ENCODE measurements at places on chromosomes 13 and 19.

DNA sequence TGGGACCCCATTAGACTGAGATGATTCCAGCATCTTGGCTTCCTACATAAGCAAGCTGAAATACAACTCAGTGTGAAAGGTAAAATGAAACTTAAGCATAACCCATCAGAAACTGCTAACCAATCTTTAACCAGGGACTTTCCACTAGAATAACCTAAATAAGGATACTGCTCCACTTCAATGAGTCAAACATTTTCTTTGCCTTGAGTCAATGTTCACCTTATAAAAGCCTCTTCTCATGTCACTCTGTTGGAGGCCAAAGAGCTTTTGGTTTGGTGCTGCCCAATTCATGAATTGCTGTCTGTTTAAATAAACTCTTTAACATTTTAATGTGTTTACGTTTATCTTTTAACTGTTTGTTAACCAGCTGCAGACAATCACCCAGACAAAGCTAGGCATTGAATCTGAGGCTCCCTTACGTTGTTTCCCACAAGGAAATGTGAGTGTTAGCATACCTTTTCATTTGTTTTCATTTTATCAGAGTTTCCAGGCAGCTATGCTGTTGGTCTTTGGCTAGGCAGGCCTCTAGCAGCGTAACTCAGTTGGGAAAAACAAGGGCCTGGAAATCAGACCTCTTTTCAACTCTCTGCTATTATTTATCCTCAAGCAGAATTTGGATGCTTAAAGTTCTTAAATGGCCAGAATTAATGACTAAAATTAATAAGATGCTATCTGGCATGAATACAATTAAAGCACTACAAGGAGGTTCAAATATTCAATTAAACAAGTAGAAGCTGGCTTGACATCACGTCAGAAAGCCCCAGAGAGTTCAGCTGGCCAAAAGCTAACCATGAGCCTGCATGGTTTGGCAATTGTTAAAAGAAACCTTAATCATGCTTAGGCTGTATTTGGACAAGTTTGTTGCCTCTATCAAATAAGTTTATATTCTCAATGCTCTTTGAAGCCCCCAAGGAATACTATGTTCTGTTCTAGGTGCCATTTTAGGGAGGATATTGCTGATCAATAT is 200.2 kb downstream of the DCLK1 start:
- no peak for DNase-seq

- DNase-seq = no peak
Measured at GRCh38 chr13:98089246-98089645, 53.6 kb upstream of the FARP1 start.

- no peak for DNase-seq
Measured at GRCh38 chr13:96248103-96248502, 158.2 kb downstream of the HS6ST3 start.

GRCh38 chr19:2391118-2391725 is 31.2 kb downstream of the TMPRSS9 start:
- peak; percentile 59 for DNase-seq

DNA sequence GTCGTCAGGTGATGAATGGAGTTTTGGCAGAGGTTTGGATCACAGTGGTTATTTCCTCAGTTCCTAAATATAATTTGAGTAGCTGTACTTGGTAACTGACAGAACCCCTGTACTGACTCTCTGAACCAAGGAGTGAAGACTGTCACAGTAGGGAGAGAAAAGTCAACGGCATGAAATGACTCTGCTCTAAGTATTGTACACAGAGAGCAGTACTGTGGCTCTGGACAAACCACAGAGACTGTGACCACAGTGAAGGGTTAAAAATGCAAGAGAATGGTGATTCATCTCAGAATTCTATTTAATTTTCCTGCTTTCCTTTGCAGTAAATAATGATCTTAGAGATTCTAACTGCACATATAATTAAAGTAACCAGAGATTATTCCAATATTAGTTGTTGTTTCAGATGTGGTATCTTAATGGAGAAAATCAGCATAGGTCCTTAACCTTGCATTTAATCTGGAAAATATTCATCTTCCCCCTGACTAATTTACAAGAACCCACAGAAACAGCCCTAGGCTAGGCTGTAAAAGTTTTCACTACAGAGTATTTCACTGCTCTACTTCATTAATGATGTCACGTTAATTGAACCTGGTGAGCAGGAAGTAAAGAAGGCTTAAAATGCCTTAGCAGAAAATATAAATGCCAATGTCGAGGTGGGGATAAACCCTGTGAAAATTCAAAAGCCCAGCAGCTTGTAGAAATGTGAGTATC is 221.9 kb downstream of the LIG4 start:
- DNase-seq = peak; percentile 12

GRCh38 chr13:54742984-54743383 is 1714.4 kb downstream of the OLFM4 start:
- no peak for DNase-seq

- no peak for DNase-seq
Measured at GRCh38 chr13:27226991-27227390, 24.4 kb upstream of the RPL21 start.

DNA sequence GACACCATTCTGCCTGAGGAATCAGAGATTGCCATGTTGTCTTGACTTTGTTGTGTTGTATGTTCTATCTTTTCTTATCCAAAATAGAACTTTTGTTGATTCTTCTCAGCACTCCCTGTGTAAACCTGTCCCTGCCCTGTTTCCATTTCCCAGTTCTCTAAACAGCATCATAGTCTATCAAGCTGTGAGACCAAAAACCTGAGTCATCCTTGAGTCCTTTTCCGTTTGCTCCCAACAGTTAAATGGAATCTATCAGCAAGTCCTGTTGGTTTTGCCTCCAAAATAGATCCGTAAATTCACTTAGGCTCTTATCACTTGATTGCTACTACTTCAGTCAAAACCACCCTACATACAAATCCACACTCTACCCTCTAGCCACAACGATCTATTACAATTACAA is 667.1 kb downstream of the PCDH9 start:
- DNase-seq = no peak

GRCh38 chr19:58355908-58356765 is 2.8 kb upstream of the A1BG start:
- no peak for DNase-seq

DNA sequence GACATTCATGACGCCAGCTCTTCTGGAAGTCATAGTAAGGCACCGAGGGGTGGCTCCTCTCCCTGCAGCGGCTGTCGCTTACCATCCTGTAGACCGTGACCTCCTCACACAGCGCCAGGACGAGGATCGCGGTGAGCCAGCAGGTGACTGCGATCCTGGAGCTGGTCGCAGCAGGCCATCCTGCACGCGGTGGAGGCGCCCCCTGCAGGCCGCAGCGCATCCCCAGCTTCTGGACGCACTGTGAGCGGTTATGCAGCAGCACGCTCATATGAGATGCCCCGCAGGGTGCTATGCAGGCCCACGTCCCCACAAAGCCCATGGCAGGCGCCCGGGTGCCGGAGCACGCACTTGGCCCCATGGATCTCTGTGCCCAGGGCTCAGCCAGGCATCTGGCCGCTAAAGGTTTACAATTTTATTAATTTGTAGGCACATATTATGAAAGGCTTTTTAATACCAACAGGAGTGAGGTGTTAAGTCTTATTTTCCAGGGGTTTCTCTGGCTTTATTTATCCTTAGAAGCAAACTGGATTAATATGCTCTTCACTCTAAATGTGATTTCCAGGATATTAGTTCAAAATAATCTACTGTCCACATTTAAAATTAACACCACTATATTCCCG is 35.6 kb upstream of the PSPC1 start:
- peak; percentile 15 for DNase-seq

- peak; percentile 80 for DNase-seq
Measured at GRCh38 chr19:42401365-42402303, 11.5 kb upstream of the CNFN start.

GRCh38 chr13:34217343-34218025 is 399.5 kb downstream of the RFC3 start:
- no peak for DNase-seq

DNA sequence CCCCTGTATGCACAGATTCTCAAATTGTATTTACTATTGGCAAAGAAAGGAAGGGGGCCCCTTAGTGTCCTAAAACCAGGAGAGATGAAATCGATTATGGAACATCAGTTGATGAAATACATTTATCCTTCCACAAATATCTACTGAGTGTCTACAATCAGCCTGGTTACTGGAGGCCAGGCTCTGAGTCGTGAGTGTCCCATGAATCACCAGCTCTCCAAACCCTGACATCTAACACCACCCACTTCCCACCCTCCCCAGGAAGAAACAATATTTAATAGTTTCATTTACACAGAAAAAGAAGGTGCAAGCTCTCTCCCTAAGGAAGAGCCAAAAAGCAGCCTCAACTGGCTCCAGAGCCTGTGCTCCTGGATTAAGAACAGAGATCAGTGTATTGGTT is 25.2 kb downstream of the KCTD15 start:
- DNase-seq = peak; percentile 37

DNA sequence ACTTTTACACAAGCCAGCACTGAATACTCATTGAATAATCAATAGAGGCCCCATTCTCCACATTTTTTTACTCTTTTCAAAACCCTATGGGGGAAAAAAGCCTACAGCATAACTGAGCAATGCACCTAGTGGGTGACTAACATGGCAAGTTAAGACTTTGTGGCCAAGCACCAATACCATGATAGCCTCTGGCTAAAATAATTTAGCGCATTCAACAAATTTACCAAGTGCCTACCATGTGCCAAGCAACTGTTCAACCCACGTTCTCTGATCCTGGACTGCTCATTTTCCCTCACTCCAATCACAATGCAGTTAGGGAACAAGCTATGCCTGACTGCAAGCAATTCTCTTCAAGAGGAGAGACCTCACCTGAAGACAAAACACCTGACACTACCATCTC is 3.0 kb downstream of the ANKRD10 start:
- DNase-seq = no peak

DNA sequence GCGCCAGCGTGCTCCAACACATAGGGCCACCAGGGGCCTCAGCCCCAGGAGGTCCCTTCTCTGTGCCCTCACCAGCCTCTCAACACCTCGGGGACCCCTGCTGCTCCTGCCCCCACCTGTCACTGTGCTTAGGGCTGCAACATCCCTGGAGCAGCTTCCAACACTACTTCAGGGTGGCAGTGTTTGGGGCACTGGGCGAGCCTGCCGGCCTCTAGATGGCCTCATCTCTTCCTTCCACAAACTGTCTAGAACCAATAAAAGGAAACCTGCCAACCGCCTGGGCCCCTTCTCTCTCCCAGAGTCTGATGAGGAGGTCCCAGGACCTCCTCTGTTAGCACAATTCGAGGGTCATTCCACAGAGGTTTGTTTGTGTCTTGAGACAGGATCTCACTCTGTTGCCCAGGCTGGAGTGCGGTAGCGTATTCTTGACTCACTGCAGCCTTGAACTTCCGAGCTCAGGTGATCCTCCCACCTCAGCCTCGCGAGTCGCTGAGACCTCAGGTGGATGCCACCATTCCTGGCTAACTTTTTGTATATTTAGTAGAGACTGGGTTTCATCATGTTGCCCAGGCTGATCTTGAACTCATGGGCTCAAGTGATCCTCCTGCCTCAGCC is 10.1 kb upstream of the SHD start:
- DNase-seq = no peak

- no peak for DNase-seq
Measured at GRCh38 chr13:60331249-60332012, 65.6 kb upstream of the TDRD3 start.

- no peak for DNase-seq
Measured at GRCh38 chr19:38616265-38616664, 1.5 kb downstream of the MAP4K1 start.

- no peak for DNase-seq
Measured at GRCh38 chr13:75715601-75716523, 79.7 kb downstream of the LMO7 start.

DNA sequence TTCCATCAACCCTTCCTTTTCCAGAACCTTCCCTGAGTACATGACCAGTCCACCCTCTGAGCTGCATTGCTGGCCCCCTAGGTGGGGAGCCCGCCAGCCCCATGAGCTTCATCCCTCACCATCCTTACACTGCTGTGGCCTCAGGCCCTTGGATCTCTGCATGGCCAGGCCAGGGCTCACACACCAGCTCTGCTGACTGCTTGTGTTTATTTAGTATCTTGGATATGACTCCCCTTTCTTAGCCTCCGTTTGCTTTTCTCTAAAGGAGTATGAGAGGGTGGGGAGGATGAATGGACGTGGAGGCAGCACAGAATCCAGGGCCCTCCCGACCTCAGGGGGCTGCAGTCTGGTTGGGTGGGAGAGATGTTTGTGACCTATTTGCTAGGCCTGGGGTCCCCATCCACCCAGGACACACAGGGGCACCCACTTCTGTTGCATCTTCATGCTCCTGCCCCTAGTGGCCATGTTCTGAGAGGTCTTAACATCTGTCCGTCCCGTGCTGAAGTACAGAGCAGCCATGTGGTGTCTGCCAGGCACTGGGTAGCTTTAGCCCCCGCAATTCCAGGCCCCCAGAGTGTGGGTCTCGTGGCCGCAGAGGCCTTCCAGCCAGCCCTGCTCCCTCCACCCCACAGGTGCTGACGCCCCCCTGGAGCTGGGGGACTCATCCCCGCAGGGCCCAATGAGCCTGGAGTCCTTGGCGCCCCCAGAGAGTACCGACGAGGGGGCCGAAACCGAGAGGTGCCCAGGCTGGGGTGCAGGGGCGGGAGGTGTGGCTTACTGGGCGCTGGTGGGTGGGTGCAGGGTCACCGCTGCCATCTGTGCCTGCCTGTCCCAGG is 13.0 kb downstream of the ARHGEF1 start:
- DNase-seq = no peak

DNA sequence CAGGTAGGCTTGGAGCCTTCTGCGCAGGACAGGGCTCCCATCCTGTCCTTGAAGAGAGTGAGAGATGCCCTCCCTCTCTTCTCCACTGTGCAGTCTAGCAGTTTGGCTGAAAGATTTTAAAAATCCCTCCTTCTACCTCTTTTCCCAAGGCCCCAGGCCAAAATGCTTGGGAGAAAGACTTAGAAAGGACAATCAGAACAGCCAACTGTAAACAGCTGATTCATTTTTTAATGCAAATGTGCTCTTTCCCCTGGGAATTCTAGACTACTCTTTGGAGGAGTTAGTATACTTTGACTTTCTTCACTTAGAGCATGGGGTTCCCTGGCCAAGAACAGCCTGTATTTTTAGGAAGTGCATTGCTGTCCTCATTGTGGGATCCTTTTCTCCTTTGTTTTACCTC is 398.9 kb downstream of the GPC6 start:
- DNase-seq = no peak

- DNase-seq = peak; percentile 29
Measured at GRCh38 chr19:7224209-7224686, 70.0 kb downstream of the INSR start.

GRCh38 chr19:53905787-53906186 is 3.3 kb upstream of the CACNG7 start:
- DNase-seq = no peak

DNA sequence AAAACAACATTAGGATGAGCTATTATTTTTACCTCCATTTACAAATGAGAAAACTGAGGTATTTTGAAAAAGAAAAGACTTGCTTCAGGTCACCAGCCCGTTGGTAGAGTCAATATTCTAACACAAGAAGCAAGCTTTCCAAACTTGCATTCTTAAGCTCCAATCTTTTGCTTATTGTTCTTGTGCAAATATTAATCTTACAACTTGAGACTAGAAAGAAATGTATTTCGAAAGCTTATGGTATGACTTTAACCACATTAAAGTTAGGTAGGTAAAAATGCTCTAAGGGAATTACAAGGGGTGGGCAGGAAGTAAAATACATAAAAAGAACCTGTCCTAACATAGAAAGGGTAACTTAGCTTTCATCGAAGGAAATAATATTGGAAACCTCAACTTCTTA is 453.9 kb downstream of the SLITRK5 start:
- DNase-seq = no peak
